Mesenteric fat pad (tissue), 1 donor: ENCODE measurements at places on chromosomes 3 and 15. TPM values are rescaled to one million over a fixed set of nuclear protein-coding genes. Genes with fewer than 3 reads are reported as not detected.

CCR5 gene
- total RNA-seq: 1.7 TPM

GOLGA8S gene
- total RNA-seq: 0.26 TPM

ALDH1L1 gene
- total RNA-seq: 105 TPM

VGLL3 gene
- total RNA-seq: 129 TPM

PLSCR5 gene
- not detected for total RNA-seq

SATB1 gene
- 16.5 TPM for total RNA-seq
